ENCODE measurements at places on chromosomes 12 and 14.
A peak's percentile ranks its signal among the peaks of the same experiment; 100 is the strongest.

GRCh38 chr12:114961491-114961890 is 277.5 kb upstream of the TBX3 start:
- DNase-seq: no peak

- DNase-seq: peak; percentile 60
Observed at GRCh38 chr12:6276956-6277620, 33.4 kb upstream of the PLEKHG6 start.

GRCh38 chr12:93191956-93192355 is 185.8 kb upstream of the NUDT4 start:
- DNase-seq: no peak

DNA sequence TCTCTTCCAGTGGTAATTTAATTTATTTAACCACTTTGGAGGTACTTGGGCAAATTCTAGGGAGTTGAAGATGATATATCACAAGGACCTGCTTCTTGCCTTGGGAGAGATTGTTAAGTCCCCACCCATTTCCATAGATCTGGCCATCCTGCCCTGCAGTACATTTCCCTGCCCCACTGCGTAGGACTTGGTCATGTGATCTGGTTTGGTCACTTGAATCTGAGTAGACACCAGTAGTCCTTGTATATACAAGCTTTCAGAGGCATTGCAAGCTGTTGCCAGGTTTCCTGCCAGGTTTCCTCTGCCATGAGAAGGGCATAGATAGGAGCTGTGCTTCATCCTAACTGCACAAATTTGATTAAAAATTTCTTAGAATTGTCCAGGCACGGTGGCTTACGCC is 200.0 kb downstream of the ADAMTS20 start:
- peak; percentile 15 for DNase-seq

- no peak for DNase-seq
Observed at GRCh38 chr12:70615174-70615866, 21.9 kb downstream of the PTPRB start.

DNA sequence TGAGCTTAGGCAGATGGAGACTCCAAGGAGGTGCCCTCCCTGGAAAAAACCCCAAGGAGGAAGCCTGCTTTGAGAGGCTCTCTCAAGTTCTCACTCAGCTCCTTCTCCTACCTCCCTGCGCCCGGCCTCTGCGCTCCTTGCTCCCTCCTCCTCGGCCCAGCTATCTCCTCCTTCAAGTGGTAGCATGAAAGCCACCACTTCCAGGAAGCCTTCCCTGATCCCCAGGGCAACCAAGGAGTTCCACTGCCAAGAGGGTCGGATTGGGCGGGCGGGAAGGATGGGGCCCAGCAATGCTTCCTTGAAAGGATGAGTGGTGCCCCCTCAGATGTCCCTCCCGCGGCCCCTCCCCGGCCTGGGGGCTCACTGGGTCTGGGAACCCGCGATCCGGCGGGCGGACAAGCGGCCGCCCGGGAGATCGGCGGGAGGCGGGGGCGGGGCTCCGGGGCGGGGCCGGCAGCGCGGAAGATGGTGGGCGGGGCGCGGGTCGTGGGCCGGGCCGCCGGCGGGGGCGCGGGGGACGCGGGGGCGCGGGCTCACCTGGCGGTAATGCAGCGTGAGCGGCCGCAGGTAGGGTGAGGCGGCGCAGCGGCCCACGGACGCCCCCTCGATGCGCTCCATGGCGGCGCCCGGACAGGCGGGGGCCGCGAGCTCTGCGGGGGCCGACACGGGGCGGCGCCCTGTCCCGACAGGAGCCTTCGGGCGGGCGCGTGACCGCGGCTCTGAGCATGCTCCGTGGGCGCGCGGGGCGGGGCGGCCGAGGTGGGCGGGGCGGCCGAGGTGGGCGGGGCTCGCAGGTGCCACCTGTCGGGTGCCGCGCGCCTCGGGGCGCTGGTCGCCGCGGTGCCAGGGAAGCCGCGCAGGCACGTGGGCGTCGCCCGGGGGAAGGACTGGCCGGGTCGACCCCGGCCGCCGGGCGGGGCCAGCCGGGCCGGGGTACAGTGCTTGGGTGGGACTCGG is at the start of gene NUDT14:
NUDT14 (minus strand) TSS at position 721 of the 957 bp plus-strand sequence; CDS start at position 618, 103 bp downstream.
- peak; percentile 99 for DNase-seq

- DNase-seq: no peak
Observed at GRCh38 chr12:68237619-68238018, 12.0 kb upstream of the IL26 start.

DNA sequence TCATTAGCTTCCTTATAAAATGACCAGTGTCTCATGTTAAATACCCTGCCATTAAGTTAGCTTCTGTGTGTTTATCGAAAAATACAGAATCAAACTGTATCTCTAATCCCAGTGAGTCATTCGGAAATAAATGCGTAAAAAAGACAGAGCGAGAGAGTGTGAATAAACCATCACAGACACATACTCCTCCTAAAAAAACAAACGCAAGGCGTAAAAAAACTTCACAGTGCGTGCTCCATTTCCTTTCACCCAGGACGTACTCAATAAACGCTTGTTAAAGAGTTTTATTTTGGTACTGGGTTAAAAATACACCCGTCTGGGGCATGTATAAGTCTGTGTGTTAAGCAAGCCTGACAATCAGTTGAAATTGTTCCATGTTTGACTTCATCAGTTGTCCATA is 58.8 kb upstream of the ISM2 start:
- no peak for DNase-seq

DNA sequence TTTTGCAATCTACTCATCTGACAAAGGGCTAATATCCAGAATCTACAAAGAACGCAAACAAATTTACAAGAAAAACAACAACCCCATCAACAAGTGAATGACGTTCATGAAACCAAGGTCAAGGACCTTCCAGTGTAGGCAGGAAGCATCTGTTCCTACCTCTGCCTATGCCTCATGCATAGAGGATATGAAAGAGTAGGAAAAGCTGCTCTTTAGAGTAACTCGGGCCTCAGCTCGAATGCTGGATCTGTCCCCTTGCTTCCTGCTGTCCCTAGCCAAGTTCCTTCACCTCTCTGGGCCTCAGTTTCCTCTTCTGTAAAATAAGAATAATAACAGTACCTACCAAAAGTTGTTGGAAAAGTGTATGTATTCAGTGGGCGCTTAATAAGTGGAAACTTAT is 65.0 kb downstream of the FOXN4 start:
- no peak for DNase-seq

GRCh38 chr14:50725761-50726160 is 57.7 kb upstream of the SAV1 start:
- no peak for DNase-seq
